HepG2 (cell line): ENCODE measurements at places on chromosomes 1 and 21. TPM values are rescaled to one million over a fixed set of nuclear protein-coding genes. Genes with fewer than 3 reads are reported as not detected.
A peak's percentile ranks its signal among the peaks of the same experiment; 100 is the strongest.

- H3K4me1 ChIP-seq = peaks cover 93% of the 10 kb centered on the region
- DNase-seq = no peak
- H3K4me3 ChIP-seq = no peak overlapping the region
- H3K27me3 ChIP-seq = no peaks in the 10 kb centered on the region
These were observed 164.9 kb upstream of the RAB4A start for GRCh38 chr1:229105822-229106525.

DNA sequence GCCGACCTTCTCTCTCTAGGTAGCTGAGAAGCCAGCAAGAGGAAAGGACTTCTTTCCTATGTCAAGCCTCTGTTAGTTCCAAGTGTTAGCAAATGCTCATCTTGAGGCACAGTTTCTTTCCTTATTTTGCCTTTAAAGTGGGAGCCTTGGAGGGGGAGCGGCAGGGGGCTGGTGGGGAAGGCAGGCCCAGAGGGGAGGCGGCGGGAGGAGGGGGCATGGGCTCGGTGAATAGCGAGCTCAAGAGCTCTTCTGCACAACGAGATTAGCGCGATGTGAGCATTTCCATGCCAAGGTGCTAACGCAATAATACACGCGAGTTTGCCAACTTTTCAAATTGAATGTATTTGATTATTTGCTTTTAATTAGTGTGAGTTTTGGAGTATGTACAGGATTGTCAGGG lies 372.6 kb downstream of the RPS6KC1 start:
- H3K36me3 ChIP-seq = no peaks in the 10 kb centered on the region
- no peak overlapping the region for H3K4me3 ChIP-seq
- DNase-seq = no peak
- H3K4me1 ChIP-seq = peaks cover 18% of the 10 kb centered on the region
- no peaks in the 10 kb centered on the region for H3K27me3 ChIP-seq

DNA sequence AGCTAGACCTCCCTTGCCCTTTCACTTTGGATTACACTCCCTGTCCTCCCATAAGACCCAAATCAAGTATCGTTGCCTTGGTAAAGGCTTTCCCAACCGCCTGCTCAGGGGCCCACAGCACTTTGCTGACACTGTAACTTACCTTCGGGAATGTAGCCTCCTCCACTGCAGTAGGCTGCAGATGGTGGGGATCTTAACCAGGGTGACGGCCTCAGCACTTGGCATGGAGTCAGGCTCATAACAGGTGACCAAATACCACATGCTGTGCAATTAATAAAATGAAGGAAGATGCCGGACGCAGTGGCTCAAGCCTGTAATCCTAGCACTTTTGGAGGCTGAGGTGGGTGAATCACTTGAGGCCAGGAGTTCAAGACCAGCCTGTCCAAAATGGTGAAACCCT lies 88.7 kb upstream of the IRF2BP2 start:
- H3K4me1 ChIP-seq = peaks cover 29% of the 10 kb centered on the region
- no peak overlapping the region for H3K4me3 ChIP-seq
- DNase-seq = no peak
- no peaks in the 10 kb centered on the region for H3K36me3 ChIP-seq
- no peaks in the 10 kb centered on the region for H3K27me3 ChIP-seq

GRCh38 chr1:182002570-182002969 lies 58.9 kb downstream of the ZNF648 start:
- no peak for DNase-seq
- no peak overlapping the region for H3K27ac ChIP-seq
- no peak overlapping the region for H3K4me3 ChIP-seq
- H3K27me3 ChIP-seq = no peaks in the 10 kb centered on the region
- no peaks in the 10 kb centered on the region for H3K4me1 ChIP-seq

GRCh38 chr1:92380867-92381266 lies 82.0 kb downstream of the RPAP2 start:
- H3K27ac ChIP-seq = no peak overlapping the region
- H3K4me1 ChIP-seq = no peaks in the 10 kb centered on the region
- H3K4me3 ChIP-seq = no peak overlapping the region
- DNase-seq = no peak
- no peaks in the 10 kb centered on the region for H3K27me3 ChIP-seq

- H3K4me1 ChIP-seq = peaks cover 55% of the 10 kb centered on the region
- H3K36me3 ChIP-seq = no peaks in the 10 kb centered on the region
These were observed 251.6 kb downstream of the KIF26B start for GRCh38 chr1:245406426-245406825.

DNA sequence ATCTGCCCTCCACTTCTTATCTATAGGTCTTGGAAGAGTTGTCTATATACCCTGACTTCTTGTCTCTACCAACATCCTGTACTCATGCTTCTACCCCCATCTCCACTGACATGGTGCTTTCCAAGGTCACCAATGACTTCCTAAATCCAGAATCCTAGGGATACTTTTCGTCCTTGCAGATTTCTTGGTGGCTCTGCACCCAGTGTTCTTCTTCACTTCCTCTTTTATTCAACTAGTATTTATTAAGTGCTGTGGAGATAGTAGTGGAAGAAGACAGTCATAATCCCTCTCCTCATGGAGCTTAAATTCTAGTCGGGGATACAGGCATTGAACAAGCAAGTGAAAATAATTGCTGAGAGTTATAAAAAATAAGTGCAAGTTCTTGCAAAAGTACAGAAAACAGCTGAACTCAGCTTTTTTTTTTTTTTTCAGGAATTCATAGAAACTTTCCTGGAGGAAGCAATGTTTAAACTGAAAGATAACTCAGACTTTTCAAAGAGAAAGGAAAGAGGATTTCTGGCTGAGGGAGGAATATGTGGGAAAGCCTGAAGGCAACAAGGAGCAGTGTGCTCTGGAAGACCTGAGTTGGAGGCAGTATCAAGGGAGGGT lies 38.2 kb upstream of the CYP4B1 start:
- no peak overlapping the region for H3K27ac ChIP-seq
- no peak for DNase-seq
- no peak overlapping the region for H3K4me3 ChIP-seq
- no peaks in the 10 kb centered on the region for H3K27me3 ChIP-seq
- H3K4me1 ChIP-seq = peaks cover 19% of the 10 kb centered on the region

GRCh38 chr1:46096269-46097148 lies 35.9 kb downstream of the PIK3R3 start:
- no peak overlapping the region for H3K4me3 ChIP-seq
- H3K36me3 ChIP-seq = no peaks in the 10 kb centered on the region

DNA sequence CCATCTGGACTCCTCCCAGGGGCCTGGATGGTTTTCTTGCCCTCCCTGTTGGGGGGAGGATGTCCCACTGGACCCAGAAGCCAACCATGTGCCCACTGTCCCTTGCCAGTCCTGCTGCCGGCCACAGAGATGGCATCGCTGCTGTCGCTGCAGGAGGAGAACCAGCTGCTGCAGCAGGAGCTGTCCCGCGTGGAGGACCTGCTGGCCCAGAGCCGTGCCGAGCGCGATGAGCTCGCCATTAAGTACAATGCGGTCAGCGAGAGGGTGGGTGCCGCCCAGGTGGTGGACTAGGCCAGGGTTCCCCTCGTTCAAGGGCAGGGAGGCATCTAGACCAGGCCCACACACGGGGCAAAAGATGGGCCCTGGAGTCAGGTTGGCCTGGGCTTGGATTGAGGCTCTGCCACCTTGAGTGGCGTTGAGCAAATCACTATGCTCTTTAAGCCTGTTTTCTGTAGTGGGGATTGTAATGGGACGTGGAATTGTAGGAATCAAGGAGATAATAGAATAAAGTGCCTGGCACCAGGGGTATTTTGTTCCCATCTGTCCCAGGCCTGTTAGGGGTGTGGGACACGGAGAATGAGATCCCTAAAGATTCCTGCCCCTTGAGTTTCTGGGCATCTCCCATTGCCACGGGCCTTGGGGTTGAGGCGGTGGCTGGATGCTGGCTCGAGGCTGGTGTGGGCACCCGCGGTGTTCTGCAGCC lies 2.6 kb downstream of the CROCC start:
- no peak for DNase-seq
- peaks cover 8% of the 10 kb centered on the region; the same call in 1 of the 2 replicates for H3K4me1 ChIP-seq
- no peaks in the 10 kb centered on the region for H3K36me3 ChIP-seq
- H3K27ac ChIP-seq = no peak overlapping the region

DNA sequence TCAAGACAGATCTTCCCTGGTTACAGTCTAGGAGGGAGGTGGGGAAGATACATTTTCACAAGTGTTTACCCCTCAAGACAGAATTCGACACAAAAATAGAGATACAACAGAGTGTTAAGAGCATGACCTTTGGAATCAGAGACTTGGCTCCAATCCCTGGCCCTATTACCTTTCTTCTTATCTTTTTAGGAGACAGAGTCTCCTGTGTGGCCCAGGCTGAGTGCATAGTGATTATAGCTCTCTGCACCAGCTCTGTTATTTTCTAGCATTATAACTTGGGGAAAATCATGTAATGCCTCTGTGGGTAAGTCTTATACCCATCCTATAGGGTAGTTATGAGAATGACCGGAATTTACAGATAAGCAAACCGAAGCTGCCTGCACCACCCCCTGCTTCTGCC lies 9.8 kb downstream of the NIPAL3 start:
- H3K27ac ChIP-seq = no peak overlapping the region
- DNase-seq = no peak
- H3K27me3 ChIP-seq = no peaks in the 10 kb centered on the region

DNA sequence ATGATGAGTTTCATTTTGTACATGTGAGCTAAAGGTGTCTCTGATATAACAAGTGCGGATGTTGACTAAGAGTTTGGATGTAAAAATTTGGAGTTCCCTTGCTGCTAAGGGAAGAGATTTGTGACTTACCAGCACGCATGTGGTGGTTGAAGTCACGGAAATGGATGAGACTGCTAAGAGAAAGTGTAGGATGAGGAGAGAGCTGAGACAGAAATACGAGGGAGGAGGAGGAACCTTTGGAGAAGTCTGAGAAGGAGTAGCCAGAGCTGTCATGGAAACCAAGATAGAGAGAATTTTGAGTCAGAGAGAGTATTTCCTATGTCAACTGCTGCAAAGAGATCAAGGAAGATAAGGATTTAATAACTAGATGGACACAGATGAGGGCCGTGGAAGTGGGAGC lies 106.5 kb upstream of the COL24A1 start:
- H3K27ac ChIP-seq = no peak overlapping the region
- DNase-seq = no peak
- no peak overlapping the region for H3K4me3 ChIP-seq
- H3K4me1 ChIP-seq = no peaks in the 10 kb centered on the region

- H3K4me1 ChIP-seq = peaks cover 21% of the 10 kb centered on the region
- H3K27me3 ChIP-seq = no peaks in the 10 kb centered on the region
- H3K36me3 ChIP-seq = peaks cover 8% of the 10 kb centered on the region
- H3K4me3 ChIP-seq = no peak overlapping the region
These were observed 17.7 kb downstream of the PFKFB2 start for GRCh38 chr1:207070811-207071210.

DNA sequence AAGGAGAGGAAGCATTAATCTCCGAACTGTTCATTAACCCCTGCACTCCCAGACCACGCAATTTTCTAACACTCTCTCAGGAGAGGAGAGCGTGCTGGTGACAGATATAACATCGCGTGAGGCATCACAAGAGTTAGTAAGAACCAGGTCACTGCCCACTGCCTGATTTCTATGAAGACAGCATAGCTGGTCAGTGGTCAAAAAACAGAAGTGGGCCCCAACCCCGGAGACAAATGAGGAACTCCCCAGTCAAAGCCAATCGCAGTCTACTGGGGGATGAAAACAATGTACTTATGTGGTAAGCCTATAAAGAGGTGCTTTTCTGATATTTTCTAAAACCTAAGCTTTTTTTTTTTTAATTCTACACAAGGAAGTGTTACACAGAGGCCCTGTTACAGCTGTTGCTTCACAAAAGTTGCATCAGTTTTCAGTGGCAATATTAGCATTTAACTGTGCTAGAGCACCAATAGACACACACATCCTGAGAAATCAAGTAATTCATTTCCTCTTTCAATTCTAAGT lies 231.8 kb upstream of the IRF2BP2 start:
- no peak overlapping the region for H3K4me3 ChIP-seq
- DNase-seq = no peak
- H3K4me1 ChIP-seq = peaks cover 30% of the 10 kb centered on the region
- no peaks in the 10 kb centered on the region for H3K36me3 ChIP-seq
- H3K27me3 ChIP-seq = no peaks in the 10 kb centered on the region

DNA sequence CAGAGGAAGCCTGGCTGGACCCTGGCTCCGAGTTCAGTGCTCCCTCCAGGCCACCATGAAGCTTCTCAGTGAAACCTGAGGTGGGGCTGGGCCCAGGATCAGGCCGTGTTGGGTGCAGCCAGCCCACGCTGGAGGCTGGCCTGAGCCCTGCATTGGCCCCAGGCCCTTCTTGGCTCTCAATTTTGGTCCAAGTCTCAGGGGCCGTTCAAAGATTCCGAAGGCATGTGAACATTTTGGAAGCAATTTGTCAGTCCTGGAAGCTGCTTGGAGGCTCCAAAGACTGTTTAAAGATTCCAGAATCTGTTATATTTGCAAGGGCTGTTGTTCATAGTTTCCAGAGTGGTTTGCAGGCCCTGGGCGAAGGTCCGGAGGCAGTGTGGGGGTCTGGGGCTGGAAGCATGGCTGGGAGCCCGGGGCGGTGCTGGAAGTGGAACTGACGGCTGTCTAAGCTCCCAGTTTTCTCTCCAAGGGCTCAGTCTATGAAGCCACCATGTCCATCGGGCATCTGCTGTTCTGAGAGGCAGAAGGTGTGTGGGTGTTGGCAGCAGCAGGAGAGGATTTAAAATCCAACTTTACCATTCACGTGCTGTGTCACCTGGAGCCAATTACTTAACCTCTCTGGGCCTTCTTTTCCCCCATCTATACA lies 104.9 kb downstream of the EPHB2 start:
- 0 out of 2 replicates have a peak, but pooled peaks cover 7% of the 10 kb centered on the region for H3K4me1 ChIP-seq
- no peaks in the 10 kb centered on the region for H3K27me3 ChIP-seq
- no peak overlapping the region for H3K27ac ChIP-seq
- no peak overlapping the region for H3K4me3 ChIP-seq
- H3K36me3 ChIP-seq = no peaks in the 10 kb centered on the region

DNA sequence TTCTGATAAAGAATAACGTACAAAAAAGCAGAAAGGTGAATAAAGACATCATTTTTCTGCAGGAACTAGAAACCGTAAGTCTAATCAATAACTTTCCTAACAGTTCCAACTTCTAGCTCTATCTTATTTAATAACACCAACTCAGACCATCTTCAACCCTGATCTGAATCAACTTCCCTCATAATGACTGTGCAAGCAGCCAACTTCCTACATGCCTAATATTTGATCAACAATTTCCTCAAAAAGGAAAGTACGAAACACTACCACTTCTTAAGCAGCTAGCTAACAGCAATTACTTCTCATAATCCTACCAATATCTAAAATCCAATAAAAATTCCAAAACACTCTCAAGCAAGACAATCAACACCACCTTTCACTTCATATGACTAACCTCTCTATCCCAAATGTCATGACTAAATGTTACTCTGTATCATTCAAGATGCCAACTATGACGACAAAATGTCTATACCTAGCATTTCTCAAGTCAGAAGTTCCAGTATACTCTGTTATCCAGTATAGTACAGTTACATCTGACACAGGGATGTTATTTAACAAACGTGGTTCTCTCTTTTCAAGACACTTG lies 1.7 kb downstream of the COP1 start:
- no peaks in the 10 kb centered on the region for H3K36me3 ChIP-seq
- no peaks in the 10 kb centered on the region for H3K27me3 ChIP-seq
- peak overlapping the region; percentile 79 for H3K4me3 ChIP-seq
- peaks cover 34% of the 10 kb centered on the region for H3K4me1 ChIP-seq
- peak overlapping the region; percentile 78 for H3K27ac ChIP-seq

GRCh38 chr1:28855469-28855951 lies 43.5 kb downstream of the OPRD1 start:
- DNase-seq = no peak
- H3K27ac ChIP-seq = no peak overlapping the region
- H3K4me1 ChIP-seq = no peaks in the 10 kb centered on the region
- H3K36me3 ChIP-seq = no peaks in the 10 kb centered on the region

Gene BSND
- 0.01 TPM in 1 of 2 replicates, not detected in the other for polyA plus RNA-seq

Gene PPFIA4
- polyA plus RNA-seq = 5.4 and 6.4 TPM in 2 replicates

Gene JTB
- 90.3 and 96.7 TPM in 2 replicates for polyA plus RNA-seq

Gene SH3BGR
- 0.47 and 0.48 TPM in 2 replicates for polyA plus RNA-seq

Gene NCAM2
- not detected in 2 replicates for polyA plus RNA-seq

Gene POU3F1
- not detected in 2 replicates for polyA plus RNA-seq

Gene ITPKB
- polyA plus RNA-seq = not detected in 2 replicates
